ENCODE measurements at places on chromosomes 7 and 10.

- no peak for DNase-seq
These were observed 77.3 kb downstream of the LRRN3 start for GRCh38 chr7:111168182-111168581.

- DNase-seq: no peak
These were observed 8.9 kb upstream of the ADAM12 start for GRCh38 chr10:126397156-126397555.

GRCh38 chr7:42198974-42199668 lies 37.9 kb downstream of the GLI3 start:
- no peak for DNase-seq

GRCh38 chr10:75023074-75023473 lies 88.4 kb upstream of the SAMD8 start:
- no peak for DNase-seq

- DNase-seq: no peak
These were observed 94.4 kb downstream of the JAZF1 start for GRCh38 chr7:28086198-28086597.

All from activated T-cell treated with anti-CD3 and anti-CD28 coated beads, Interleukin-2, amount 50 U/mL, for 24 hours (primary cell).